Kidney capillary endothelial cell (primary cell): ENCODE measurements at places on chromosomes 2 and 18.

GRCh38 chr2:239189711-239190131 lies 211.1 kb downstream of the HDAC4 start:
- no peak for DNase-seq

GRCh38 chr2:150465703-150466569 lies 21.5 kb downstream of the RND3 start:
- DNase-seq: no peak

DNA sequence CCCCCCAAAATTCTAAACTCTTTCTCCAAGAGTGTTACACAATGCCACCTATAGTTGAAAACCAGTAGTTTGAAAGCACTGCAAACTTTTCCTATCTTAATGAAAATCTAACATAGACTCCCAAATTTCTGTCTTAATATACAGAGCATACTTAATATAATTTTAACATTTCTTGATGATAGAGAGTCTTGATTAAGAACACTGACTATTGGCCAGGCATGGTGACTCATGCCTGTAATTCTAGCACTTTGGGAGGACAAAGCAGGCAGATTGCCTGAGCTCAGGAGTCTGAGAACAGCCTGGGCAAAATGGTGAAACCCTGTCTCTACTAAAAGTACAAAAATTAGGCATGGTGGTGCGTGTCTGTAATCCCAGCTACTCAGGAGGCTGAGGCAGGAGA lies 34.2 kb downstream of the ASXL2 start:
- no peak for DNase-seq

GRCh38 chr2:223114170-223114569 lies 62.2 kb downstream of the KCNE4 start:
- no peak for DNase-seq

- DNase-seq: no peak
Measured at GRCh38 chr2:196409376-196409775, 230.1 kb upstream of the CCDC150 start.

DNA sequence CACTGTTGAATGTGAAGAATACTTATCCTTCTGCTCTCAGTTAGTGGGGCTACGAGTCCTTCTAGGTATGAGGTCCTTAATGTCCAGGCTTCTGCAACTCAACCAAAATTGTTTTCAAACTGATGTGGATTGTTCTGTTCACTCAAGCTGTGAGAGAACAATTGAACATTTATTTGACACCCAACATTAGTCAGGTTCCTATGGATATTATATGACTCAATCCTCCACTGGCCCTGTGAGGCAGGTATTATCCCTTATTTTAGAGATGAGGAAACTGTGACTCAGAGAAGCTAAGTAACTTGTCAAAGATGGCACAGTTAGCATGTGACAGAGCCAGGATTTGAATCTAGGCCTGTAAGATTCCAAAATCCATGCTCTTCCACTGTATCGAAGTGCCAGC lies 1.2 kb upstream of the LYG2 start:
- DNase-seq: peak; percentile 75

DNA sequence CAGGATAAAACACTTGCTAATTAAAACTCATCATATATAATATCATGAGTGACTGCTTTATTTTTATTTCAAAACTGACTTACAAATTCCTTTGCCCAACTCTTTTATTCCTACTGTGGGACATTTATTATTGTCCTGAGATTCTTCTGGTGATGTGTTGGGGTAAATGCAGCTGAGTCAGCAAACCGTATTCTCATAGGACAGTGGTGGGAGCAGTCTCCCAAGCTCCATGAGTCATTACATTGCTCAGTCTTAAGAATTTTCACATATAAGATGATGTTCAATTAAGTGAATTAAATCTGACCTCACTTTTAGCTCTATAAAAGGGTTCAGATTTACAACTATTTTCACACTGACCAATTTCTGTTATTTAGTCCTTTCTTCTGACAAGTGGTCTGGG lies 1530.7 kb downstream of the LRP1B start:
- no peak for DNase-seq

- DNase-seq: no peak
Measured at GRCh38 chr2:209988010-209988409, 14.4 kb upstream of the RPE start.

DNA sequence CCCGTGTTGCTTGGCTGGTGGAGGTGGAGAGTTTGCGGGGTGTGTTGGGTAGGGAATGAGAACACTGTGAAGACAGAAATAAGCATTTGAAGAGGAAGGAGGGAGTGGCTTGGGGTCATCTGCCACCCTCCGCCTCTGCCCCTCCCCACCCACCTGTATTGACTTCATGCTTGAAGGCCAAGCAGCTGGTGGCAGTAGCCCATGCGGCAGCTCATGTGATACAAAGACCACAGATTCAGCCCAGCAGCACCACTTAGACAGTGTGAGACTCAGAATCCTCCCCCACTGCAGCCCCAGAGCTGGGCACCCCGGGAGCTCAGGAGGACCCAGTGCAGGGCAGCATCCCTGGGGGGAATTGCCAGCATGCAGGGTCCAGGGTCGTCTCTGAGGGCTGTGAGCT lies 15.4 kb downstream of the NPPC start:
- no peak for DNase-seq

- DNase-seq: no peak
Measured at GRCh38 chr2:143357966-143358365, 228.7 kb downstream of the ARHGAP15 start.

- DNase-seq: no peak
Measured at GRCh38 chr2:20584045-20584398, 66.9 kb downstream of the HS1BP3 start.

DNA sequence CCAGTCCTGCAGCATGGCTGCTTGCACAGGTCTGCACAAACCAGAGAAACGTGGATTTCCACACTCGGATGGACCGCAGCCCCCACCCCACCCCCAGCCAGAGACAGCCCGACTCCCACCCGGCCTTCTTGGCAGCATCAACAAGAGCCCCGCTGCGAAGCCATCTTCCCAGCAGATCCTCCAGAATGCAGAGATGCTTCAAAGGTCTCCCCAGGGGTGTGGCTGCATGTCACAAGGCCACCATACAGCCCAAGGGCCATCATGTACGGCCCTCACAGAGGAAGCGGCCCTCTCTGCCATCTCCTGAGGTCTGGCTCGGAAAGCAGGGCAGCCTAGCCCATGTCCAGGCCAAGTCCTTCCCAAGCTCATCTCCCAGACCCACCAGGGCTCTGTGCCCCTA lies 11.5 kb downstream of the DNMT3A start:
- no peak for DNase-seq

- DNase-seq: no peak
Measured at GRCh38 chr18:54134053-54134452, 90.4 kb downstream of the MBD2 start.

GRCh38 chr2:177306550-177306949 lies 42.0 kb upstream of the NFE2L2 start:
- DNase-seq: no peak
